Activated CD4-positive, alpha-beta T cell treated with anti-CD3 and anti-CD28 coated beads, Interleukin-2, Interleukin-6, amounts not matched to agents 100 ng/mL and 50 ng/mL, durations not matched to agents 16 hours and 8 hours (primary cell): ENCODE measurements at places on chromosomes 16 and 17.

GRCh38 chr16:83244057-83244456 is 563.7 kb upstream of the HSBP1 start:
- DNase-seq: no peak

DNA sequence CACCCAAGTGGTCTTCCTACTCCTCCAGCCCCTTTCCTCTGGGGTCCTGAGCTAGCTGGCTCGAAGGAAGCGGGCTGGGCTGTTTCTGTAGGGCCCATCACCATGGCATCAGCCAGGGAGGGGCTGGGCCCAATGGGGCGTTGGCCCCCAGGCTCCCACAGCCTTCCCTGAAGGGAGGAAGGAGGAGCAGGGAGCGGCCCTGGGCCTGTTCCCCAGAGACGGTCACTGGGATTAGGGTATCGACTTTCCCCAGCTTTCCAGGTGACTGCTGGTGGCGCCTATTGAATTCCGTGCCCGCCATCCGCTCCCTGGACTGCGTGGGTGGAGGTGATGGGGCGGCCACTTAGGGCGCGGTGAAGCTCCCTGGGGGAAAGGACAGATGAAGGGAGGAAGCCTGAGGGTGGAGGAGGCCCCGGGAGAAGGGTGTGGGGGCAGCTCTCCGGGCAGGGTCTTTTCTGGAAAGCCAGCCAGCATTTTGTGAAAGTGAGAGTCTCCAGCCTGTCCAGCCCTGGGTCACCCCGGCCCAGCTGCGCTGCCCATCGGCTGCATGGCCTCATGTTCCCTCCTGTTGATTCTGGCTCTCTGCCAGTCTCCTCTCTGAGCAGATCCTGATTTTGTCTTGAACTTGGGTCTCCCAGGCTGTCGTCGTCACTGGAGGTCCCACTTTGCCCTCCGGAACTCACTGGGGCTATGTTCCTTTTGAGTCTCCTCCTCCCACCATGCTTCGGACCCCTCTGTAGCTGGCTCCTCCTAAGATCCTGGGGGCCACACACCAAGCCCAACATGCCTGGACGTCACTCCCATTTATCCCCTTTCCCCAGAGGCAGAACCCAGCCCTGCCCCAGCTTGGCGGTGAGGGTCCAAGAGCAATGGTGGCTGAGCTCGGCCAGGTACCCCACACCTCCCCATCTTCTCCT is 9.8 kb downstream of the NHERF1 start:
- no peak for DNase-seq

DNA sequence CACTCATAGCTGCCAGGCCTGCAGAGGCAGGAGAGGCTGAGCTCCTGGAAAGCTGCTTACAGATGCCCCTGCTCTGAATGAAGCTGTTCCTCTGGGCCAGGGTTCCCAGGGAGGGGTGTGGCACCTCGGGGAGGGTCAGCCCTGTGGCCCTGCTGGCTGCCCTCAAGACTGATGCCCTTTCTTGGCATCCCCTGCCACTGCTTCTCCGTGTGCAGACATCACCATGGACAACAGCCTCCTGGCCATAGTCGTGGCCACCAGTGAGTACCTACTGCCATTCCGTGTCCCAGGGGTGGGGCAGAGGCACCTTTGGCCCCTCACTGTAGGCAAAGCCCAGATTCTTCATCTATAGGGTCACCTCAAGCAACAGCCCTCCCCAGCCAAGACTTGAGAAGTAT is 8.9 kb downstream of the MRPL27 start:
- no peak for DNase-seq

DNA sequence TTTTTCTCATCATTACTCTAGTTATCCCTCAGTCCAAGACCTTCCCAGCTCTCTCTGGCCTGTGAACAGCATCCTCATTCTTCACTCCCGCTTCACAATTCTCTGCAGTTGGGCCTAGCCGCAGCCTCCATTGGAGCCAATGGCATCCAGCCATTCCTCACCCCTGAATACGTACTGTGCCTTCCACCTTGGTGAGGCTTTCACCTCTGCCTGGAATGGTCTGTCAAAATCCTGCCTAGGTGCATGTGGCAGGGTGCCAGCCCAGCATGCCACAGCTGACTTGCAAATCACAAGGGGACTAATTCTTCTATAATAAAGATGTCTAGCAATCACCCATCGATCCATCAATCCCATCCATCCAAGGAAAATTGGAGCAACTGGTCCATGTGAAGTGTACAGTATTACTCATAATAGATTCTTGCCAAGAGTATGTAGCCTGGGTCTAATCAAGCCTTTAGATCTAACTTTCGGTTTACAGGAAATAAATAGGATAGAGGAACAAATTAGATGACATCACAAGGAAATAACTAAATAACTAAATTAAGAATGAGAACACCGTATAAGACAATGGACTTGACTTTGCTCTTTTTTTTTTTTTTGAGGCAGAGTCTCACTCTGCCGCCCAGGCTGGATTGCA is 5.1 kb upstream of the CX3CL1 start:
- no peak for DNase-seq

DNA sequence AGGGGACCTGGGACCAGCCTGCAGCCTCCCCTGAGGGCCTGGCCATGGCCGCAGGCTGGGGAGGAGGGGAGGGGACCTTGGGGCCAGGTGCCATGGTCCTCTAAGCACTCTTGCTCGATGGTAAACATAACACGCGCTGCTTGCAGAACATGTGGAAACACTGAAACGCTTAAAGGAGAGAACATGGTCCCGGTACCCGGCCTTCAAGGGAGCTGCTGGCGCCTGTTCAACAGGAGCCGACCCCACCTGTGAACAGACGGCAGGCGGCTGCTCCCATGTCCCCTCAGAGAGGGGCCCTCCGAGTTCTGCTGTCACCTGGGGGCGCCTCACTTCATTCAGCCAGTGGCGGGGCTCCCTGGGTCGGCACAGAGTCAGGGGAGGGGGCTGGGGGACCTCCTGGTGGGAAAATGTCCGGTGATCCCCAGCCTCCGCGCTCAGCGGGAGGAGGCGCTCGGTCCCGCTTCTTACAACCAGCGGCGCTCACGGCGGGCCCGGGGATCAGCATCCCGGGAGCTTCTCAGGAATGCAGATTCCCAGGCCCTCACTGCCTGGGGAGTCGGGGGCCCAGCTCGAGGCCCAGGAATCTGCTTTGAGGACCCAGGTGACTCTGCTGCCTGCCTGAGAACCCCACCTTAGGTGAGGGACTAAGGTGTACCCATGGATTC is 854 bp upstream of the SSTR5 start:
- no peak for DNase-seq

DNA sequence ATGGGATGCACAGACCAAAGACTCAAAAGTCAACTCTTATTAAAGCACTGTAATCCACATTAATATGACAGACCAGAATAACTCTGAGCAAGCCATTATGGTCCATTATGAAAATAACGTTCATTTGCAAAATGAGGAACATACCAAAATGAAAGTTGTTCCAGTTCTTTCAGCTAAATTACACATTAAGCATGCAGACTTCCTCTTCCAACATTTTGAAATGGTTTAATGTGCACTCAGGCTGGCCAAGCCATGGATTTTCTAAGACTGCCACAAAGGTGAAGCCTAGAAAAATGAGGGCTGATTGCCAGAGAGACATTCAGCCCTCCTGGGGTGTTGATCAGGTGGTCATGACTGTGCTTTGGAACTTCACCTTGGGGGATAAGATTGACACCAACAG is 56.7 kb upstream of the NOG start:
- DNase-seq: no peak

GRCh38 chr17:75317671-75318070 is 28.4 kb upstream of the SLC25A19 start:
- DNase-seq: no peak

- DNase-seq: no peak
Observed at GRCh38 chr17:61456688-61457225, 4.5 kb downstream of the TBX4 start.

DNA sequence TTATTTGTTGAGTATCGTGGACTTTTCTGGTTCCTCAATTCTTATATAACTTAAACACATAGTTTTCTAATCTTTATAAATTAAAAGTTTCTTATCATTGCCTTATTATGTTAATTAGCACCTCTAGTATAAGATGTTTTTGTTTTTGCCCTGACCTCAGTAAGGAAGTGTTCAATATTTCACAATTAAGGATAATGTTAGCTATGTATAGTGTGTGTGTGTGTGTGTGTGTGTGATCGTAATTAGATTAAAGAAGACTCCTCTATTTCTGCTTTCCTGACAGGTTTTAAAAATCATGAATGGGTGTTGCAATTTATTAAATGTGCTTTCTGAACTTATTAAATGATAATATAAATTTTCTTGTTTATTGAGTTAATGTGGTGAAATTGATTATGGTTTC is 12.0 kb downstream of the IL21R start:
- no peak for DNase-seq

DNA sequence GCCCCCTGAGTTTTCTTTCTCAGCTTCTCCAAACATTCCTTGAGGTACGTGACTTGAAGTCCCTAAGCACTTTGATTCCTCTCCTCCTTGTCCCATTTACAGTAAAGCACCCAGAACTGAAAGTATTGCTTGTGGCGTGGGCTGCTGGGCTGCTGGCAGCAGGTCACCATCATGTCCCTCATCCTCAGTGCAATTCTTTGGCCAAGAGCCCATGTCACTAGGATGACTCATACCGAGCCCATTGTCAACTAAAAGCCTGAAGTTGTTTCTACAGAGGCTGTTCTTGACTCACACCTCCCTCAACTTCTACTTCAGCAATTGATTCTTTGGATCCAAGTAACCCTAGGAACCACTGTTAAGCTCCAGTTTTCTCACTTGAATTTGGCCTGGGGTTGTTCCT is 54.3 kb downstream of the KPNA2 start:
- peak; percentile 57 for DNase-seq

GRCh38 chr17:42918902-42919521 is 18.4 kb downstream of the G6PC1 start:
- DNase-seq: no peak

DNA sequence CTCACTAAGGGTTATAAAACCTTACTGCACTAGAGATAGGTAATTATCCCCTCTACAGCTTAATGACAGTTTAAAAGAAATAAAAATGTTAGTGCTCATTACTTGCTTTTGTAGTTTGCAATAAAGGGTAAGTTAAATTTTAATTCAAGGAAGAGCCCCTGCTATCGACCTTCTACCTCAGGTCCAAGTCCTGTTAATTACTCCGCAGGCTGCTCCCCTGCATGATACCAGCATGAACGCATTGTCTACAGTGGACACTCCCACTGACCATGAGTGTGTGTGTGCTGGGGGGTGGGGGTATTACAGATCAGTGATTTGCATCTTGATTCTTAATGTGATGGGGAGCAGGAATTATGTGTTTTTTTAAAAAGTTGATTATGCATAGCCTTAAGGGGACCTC is 103.1 kb downstream of the AATF start:
- no peak for DNase-seq

GRCh38 chr17:38728290-38728831 is 1.8 kb upstream of the CISD3 start:
- DNase-seq: peak; percentile 83

GRCh38 chr17:81400154-81400977 is 5.1 kb downstream of the BAHCC1 start:
- no peak for DNase-seq

- no peak for DNase-seq
Observed at GRCh38 chr17:27915709-27916108, 22.5 kb upstream of the LYRM9 start.

- peak; percentile 29 for DNase-seq
Observed at GRCh38 chr16:88809068-88809675, 2.6 kb downstream of the APRT start.

- DNase-seq: no peak
Observed at GRCh38 chr17:72812823-72813222, 279.7 kb downstream of the SLC39A11 start.

GRCh38 chr17:27463235-27463677 is 7.0 kb downstream of the KSR1 start:
- peak; percentile 52 for DNase-seq

- peak; percentile 41 for DNase-seq
Observed at GRCh38 chr16:3045758-3046640, at the start of gene MMP25. MMP25 (plus strand) TSS chr16:3046561; CDS start chr16:3046918, 357 bp downstream.

GRCh38 chr17:2885733-2886132 is 89.5 kb downstream of the RAP1GAP2 start:
- DNase-seq: no peak

DNA sequence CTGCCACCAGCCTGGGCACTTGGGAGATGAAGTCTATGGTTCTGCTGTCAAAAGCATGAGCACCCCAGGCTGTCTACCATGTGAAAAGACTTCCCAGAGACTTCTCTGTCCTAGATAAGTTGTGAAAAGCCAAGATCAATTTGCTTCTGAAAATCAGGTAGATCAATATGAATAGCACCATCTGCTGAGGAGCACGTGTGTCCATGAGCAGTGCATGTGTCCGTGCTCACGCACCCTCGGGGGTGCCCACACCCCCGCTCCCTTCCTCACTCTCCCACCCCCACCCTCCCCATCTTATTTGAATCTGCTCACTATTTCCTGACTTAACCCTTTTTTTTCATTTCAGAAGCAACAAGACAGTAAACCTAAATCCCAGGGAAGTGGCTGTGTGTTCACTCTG is 238.3 kb upstream of the SDK2 start:
- DNase-seq: no peak

DNA sequence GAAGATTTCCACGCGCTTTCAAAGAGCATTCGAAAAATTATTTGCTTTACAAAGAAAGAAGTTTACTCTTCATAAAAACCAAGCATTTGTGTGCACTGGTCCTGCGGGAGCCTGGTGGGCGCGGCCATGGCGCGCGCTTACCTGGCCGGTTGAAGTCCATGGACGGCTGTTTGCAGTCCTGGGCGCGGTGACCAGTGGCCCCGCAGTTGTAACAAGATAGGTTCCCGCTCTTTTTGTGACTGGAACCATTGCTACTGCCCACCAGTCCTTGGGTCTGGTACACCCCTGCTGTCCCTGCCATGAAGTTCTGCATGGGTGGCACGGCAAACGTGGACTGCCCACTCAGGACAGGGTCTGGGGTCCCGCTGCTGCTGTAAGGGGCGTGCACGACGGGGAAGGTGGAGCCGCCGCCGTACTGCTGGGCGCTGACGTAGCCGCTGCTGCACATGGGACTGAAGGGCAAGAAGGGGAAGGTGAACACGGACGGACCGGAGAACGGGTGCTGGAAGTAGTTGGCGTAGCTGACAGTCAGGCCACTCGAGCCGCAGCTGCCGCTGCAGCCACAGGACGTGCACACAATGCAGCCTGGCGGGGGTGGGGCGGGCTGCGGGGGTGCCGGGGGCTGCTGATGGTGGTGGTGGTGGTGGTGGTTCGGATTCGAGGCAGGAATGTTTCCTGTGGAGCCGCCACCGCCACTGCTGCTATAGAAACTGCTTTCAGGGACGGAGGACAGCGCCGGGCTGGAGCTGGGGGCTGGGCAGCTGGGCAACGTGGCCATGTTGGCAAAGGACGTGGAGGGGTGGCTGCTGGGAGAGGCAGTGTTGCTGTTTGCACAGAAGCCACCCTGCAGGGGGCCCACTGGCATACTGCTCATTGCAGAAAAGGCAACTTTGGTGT is 19.5 kb downstream of the MAP1LC3B start:
- DNase-seq: no peak

DNA sequence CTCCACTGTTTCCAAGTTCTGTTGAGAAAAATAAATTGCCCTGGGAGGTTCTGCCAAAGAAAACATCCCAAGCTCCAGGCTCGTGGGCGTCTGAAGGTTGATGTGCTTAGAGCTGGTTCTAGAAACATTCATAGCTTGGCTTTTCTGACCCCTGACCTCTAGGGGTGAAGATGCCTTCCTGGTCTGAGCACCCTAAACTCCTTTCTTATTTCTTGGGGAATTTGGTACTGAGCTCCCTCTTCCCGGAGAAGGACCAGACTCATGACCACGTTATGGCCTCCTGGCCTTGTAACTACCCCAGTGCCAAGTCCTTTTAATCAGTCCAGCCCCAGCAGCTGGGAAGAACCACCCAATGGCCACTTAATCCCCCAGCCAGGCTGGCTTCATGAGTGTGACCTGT is 66.4 kb downstream of the MYH11 start:
- no peak for DNase-seq
